Stimulated activated CD8-positive, alpha-beta memory T cell treated with anti-CD3 and anti-CD28 coated beads, Interleukin-4, amount 100 ng/mL, for 4 hours (primary cell): ENCODE measurements at places on chromosomes 1 and 21.

- DNase-seq = peak; percentile 68
These were observed at the start of gene BTG3 for GRCh38 chr21:17612565-17613241. BTG3 (minus strand) TSS chr21:17612901; CDS start chr21:17609144, 3,757 bp downstream.

- no peak for DNase-seq
These were observed 7.4 kb downstream of the PAXBP1 start for GRCh38 chr21:32764186-32764585.

- no peak for DNase-seq
These were observed 4.7 kb downstream of the SPEN start for GRCh38 chr1:15852036-15852827.

DNA sequence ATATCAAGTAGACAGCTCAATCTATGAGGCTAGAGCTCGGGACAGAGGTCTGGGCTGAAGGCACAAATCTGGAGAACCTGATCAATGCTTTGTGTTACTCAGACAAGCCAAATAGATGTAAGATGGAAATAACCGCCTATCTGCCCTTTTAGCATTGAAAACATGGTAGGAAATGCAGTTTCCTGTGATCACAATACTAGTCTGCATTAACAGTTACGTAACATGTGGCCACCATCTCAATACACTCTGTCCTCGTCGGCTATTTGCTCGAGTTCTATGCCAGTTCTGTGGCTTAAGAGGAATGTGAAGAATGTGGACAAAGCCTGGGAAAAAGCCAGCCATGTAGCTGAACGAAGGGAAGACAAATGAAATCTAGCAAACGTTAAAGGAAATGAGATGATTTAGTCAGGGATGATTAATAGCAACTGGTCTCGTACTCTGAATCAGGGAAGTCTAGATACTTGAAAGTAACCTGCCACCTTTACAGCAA is 73.3 kb downstream of the HSF2BP start:
- no peak for DNase-seq

GRCh38 chr1:229231754-229232119 is 39.2 kb upstream of the RAB4A start:
- no peak for DNase-seq

GRCh38 chr21:45478115-45478801 is 64.0 kb downstream of the SLC19A1 start:
- peak; percentile 67 for DNase-seq

DNA sequence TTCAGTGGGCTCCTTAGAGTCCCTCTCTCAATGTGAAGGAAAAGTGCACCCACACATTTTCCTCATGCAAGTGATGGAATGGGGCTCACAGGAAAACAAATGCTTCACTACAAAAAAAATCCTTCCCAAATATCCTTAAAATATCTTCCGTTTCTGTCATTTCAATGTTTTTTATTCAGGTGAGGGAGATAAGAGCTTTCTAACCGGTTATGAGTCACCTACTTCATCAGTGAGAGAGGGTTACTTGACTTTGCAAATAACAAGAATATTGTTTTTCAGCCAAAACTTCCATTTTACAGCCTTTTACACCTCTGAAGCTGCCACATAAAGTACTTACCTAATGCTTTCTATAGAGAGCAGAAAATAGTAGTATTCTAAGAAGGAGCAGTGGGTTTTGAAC is 98.3 kb upstream of the CD55 start:
- DNase-seq = no peak

DNA sequence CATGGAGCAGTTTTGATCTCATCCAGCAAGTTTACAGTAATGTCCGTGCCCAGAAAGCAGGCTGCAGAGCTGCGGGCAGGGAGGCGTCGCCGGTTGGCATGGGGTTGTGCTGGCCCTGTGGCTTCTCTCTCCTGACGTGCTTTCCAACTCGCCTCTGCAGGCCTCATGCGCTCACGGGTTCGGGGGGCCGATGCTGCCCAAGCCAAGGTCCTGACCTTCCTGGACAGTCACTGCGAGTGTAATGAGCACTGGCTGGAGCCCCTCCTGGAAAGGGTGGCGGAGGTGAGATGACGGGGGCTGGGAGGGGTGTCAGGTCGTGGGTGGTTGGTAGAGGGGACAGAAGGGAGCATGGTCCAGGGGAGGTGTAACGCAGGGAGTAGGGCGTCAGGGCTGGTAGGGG is 176.1 kb downstream of the GALNT2 start:
- no peak for DNase-seq

DNA sequence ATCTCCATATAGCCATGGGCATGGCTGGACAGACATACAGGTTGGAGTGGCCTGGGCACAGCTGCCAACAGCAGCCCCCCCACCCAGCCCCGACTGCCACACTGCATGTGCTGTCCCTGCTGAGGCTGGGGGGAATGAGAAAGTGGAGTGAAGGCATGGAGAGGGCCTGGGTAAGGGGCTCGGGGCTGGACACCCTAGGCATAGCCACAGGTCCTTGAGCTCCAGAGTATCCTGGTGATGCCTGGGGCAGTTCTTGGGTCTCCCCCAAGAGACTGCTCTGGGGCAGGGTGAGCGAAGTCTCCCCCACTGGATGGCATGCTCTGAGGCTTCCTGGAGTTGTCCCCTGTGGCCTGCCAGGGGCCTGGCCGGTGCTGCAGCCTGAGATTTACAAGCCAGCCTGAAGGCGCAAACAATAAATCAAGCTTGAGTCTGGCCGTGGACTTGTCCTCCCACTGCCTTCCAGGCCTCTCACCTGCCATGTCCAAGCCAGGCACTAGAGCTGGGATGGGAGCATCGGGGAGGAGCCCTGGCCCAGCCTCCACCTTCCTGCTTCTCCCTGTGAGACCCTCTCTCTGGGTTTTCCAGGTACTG is 53.6 kb downstream of the FOXO6 start:
- no peak for DNase-seq

DNA sequence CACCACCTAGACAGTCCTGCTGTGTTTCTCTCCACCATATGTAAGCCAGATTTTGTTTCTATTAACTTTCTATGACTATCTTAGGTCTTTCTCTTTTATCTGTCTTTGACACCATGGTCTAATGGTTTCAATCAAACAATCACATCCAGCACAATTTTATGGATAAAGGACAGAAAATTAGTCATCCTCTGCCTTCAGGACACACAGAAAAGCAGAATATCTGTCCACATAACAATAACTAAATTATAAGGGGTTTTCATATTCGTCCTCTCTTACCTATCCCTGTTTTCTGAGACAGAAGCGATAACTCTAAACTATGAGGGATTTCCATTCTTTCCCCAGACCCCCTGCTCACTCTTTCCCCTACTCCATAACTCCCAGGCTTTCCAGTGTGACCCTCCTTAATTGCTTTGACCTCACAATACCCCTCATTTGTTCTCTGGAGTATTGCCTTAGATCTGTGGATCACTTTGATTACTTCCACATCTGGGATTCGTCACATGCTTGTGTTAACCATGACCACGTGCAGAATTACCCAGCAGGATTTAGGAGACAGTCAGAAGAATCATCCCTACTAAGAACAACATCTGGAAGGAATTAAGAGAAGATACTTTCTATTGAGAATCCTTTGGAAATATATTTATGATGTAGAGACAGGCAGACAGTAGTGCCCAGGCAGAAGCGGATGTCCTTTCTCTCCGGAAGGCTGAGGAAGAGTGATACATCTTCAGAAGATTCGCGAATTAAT is 108.2 kb upstream of the GREM2 start:
- DNase-seq = no peak

DNA sequence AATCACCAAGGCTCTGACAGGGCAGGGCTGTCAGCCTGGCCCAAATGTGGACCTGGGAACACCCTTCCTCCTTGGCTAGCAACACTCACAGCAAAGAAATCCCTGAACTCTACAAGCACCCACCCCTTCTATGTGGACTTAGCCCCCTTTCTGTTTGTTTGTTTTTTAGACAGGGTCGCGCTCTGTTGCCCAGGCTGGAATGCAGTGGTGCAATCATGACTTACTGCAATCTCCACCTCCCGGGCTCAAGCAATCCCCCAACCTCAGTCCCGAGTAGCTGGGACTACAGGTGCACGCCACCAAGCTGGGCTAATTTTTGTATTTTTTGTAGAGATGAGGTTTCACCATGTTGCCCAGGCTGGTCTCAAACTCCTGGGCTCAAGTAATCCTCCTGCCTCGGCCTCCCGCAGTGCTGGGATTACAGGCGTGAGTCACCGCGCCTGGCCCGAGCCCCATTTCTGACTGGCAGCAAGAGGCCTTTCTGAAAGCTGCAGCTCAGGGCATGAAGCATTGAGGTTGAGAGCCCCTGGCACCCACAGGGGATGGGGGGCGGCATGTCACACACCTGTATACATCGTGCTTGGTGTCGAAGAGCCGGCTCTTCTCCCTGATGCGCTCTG is 16.2 kb downstream of the RIPK4 start:
- DNase-seq = no peak

DNA sequence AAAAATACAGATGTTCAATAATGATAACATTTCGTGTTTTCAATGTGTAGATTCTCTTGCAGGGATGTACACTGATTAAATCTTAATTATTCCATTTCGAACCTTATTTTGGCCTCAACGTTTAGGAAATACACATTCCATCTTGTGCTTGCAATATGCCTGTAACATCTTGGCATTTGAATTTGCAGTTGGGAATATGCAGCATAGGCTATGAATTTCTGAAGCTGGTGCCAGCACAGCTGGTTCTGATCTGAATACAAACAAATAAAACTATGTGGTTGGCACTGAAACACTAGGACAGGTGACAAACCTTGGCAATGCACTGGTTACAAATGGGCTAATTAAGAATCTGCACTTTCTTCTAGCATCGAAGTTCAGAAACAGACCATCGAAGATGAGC is 108.4 kb downstream of the ERG start:
- no peak for DNase-seq

- no peak for DNase-seq
These were observed 103.4 kb downstream of the COL24A1 start for GRCh38 chr1:86052948-86053698.

GRCh38 chr1:108644984-108645383 is 15.9 kb downstream of the HENMT1 start:
- DNase-seq = no peak

- no peak for DNase-seq
These were observed 129.3 kb upstream of the PLPPR5 start for GRCh38 chr1:99133756-99134500.

DNA sequence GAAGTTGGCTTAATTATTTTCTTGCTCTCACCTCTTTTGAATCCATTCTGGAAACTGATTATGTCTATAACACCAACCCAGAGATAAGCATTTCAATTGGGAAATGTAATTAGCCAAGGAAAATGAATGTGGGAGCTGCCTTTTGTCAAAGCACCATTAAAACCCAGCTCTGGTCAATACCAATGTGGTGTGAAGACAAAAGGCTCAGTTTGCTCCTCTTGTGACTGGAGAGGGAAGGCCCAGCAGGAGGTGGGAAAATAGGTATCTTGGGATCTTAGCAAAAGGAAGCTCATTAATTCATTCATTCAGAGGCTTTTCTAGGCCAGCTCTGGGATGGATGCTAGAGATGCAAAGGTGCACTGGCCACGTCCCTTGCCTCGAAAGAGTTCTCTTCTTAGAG is 75.0 kb upstream of the SELENON start:
- DNase-seq = no peak

- DNase-seq = no peak
These were observed 347.9 kb downstream of the LTN1 start for GRCh38 chr21:28644762-28645161.

DNA sequence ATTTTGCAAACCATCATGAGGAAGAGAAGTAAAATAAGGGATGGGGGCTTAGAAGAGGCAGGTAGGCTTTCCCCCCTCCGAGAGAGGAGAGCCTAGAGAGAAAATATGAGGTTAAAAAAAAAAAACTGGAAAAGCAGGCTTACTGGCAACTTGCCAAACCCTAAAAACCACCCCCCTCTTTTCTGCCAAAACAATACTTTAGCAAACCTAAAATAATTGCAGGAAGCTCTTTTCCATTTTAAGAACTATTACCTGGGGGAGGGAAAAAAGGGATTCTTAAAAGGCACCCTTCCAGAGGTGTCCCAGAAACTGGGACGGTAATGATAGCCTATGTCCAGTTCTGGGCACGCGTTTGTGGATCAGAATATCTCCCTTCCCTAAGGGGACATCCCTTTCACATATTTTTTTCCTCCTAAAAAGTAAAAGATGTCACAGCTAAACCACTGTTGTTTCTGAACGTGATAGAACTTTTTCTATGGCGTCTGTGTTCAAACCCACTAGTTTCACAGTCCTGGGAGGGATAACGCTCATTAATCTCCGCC is 1.1 kb upstream of the NFIA start:
- DNase-seq = no peak

GRCh38 chr1:42669936-42670335 is 11.7 kb downstream of the PPIH start:
- no peak for DNase-seq

- DNase-seq = no peak
These were observed 141.1 kb downstream of the TRIM33 start for GRCh38 chr1:114369930-114370329.

DNA sequence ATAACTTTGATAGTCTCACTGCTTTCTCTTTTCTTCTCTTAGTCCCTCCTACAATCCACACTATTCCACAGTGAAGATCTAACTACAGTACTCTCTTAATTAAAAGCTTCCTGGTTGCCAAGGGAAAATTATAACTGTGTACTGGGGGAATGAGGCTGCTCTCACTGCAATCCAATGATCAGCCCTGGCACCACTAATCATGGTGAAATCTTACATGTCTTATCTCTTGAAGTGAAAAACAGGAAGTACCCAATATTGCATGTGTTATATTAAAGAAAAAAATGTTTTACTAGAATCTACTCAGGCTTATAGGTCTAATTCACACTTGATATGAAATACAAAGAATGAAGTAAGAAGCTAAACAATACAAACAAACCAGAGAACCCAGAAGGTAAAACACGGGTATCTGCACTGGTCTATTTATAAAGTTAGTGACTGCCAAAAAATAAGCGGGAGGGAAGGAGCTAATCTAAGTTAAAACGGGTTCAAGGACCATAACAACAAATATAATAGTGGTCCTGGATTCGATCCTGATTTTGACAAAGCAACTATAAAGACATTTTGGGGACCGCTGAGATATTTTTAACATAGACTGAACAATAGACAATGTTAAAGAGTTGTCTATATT is 57.5 kb downstream of the RGS2 start:
- DNase-seq = no peak

GRCh38 chr1:230422221-230422981 is 3.7 kb downstream of the PGBD5 start:
- no peak for DNase-seq

GRCh38 chr1:186683652-186684410 is 3.6 kb upstream of the PTGS2 start:
- no peak for DNase-seq

DNA sequence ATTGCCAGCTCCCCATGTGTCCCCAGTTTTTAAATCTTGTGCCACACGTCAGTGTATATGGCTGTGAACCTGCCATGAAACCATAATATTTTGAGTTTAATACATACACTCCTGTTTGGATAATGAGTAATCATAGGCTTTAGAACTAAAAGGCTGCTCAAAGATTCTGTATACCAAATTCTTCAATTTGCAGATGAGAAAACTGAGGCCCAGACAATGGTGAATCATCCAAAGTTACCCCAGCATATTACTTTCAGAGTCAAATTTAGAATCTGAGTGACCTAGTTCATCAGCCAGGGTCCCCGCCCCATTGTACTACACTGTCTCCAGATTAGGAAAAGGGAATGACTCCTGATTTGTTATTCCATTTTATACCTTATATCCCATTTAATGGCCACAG is 224.6 kb downstream of the FGGY start:
- no peak for DNase-seq

- no peak for DNase-seq
These were observed 121.3 kb downstream of the CACNA1E start for GRCh38 chr1:181604482-181605249.
